ENCODE measurements at places on chromosomes 3 and 15.

DNA sequence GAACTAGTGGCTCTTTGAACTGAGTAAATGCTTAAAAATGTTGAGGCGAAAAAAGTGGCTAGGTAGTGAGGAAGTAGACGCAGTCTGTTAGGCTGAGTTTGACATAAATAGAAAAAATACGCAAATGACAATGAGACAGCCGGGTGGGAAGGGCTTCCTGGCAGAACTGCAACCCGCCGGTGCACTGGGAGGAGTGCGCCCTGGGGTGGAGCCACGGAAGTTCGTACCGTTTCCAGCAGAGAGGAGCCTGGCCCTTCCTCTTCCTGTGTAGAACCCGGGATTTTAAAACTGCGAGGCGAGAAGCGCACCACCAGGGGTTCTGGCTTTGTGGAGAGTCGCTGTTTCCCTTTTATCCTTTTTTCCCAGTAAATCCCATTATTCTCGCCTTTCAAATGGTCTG, 602.6 kb downstream of the PYDC2 start:
- DNase-seq: peak; percentile 1

DNA sequence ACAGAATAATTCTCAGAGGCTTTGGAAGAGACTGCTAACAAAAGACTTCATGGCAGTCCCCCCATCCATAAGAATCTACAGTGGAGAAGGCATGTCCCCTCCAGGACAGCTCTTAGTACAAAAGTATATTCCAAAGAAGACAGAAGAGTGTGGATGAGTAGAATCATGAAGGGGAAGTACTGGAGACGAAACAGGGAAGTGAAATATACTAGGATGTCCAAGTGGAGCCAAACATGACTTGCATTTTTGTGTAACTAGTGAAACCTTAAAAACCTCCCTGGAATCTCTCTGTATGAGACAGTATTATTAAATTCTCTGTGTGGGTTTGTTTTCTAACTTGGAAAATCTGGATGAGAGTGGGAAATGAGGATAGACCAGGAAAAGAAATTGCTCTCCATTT, 312.4 kb downstream of the RSL24D1 start:
- DNase-seq: no peak

GRCh38 chr3:62672270-62672987, 202.8 kb downstream of the CADPS start:
- DNase-seq: no peak

DNA sequence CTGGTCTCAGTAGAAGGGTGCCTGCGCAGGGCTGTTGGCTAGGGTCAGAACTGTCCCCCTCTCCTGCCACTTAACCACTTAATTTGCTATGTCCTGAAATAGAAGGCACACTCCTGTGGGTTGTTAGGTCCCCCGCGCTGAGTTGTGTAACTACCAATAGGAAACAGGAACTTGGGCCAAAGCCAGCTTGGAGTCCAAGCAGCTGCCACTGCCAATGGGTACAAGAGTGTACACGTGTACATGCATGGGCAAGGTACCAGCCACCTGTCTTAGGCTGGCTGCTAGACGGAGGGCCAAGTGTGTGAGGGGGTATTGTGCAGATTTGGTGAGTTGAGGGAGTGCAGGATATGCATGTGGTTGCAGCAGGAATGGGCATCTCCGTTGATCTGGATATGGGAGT, 29.7 kb upstream of the POLG start:
- DNase-seq: no peak

GRCh38 chr15:26868029-26868685, 1.3 kb downstream of the GABRA5 start:
- DNase-seq: no peak

GRCh38 chr3:49534581-49535441, 19.5 kb upstream of the BSN start:
- DNase-seq: no peak

- DNase-seq: no peak
These were observed 108.7 kb downstream of the RARB start for GRCh38 chr3:25536521-25537391.

DNA sequence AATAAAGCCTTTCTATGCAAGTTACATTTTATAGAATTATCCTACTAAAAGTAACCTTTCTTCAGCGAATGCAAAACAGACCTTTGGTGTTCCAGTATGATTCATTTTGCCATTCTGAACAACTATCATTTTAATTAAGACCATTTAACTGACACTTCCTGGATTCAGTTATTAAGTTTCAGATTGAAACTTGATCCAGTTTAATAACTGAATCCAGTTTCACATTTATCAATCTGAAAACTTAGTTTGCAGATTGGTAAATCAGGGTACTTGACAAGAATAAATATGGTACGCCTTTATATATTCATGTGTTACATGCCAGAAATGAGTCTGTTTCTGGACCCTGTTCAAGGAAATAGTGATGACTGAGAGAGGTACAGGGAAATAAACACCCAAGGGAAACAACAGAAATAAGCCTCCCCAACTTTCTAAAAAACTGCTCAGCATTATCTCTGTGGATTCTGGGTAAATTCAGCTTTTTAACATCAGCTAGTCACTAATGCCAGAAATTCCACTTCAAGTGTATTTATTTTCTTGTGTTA, 23.3 kb upstream of the NFKBIZ start:
- no peak for DNase-seq

DNA sequence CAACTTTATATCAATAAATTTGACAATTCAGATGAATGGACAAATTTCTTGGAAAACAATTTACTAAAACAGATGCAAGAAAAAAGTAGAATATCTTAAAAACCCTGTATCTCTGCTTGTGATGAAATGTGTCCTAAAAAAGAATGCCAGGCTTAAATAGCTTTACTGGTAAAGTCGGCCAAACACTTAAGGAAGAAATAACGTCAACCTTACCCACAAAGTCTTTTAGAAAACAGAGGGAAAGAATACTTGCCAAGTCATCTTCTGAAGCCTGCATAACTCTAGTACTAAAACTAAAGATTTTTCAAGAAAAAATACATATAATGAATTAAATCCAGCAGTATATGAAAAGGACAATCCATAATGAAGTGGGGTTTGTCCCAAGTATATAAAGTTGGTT, 111.1 kb downstream of the RASA2 start:
- no peak for DNase-seq

DNA sequence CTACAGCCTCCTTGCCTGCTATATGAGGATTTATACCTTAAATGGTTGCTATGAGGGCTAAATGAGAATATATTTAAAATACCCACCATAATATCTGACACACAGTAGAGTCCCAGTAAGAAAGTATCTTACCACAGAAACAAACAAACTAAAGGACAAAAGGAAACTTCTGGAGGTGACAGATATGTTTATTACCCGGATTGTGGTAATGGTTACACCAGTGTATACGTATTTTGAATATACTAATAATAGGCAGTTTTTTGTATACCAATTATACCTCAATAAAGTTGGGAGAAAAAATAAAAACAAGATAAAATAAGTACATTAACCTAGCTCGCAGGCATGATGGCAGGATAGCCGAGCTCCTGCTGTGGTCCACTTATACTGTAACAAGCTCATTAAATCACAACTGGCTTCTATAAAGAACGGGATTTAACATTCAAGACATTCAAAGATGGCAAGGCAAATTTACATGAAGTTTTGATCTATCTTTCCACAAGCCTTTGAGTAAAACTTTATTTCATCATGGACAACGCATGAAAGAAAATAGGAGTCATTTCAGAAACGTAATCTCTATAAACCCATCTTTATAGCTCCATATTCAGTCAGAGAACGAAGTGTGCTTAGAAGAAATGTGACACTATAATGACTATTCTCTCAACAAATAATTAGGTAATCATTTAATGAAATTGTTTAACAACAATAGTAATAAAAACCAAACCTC, 1.5 kb downstream of the RPN1 start:
- no peak for DNase-seq

GRCh38 chr3:37347941-37348340, 173.6 kb upstream of the LRRFIP2 start:
- no peak for DNase-seq

DNA sequence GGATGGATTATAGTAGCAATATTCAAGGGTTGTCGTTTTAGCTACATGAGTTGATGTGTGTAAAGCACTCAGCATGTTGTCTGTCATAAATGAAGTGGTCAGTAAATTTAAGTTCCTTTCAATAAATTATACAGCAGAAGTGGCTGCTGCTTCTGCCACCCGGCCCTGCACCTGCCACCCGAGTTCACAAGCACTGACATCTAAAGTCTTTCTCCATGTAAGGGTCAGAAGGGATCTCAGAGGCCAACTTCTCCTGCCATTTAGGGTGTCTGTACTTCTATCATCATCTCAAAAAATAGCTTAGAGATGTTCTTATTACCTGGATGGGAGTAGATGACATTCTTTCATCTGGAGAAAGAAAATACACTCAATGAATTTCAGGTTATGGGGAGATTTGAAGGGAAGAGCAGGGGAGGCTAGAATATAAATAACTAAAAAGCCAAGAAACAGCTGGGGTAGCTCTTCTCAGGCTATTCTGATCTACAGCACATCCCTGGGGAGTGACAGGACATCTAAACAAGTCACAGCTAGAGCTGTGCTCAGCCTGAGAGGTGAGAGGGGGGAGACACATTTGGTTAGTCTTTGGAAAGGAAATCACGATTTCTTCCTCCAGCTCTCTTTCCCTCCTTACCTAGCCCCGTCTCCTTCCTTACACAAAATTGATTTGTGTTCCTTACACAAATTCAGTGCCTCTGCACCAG, 8.0 kb downstream of the GCSAM start:
- DNase-seq: no peak

DNA sequence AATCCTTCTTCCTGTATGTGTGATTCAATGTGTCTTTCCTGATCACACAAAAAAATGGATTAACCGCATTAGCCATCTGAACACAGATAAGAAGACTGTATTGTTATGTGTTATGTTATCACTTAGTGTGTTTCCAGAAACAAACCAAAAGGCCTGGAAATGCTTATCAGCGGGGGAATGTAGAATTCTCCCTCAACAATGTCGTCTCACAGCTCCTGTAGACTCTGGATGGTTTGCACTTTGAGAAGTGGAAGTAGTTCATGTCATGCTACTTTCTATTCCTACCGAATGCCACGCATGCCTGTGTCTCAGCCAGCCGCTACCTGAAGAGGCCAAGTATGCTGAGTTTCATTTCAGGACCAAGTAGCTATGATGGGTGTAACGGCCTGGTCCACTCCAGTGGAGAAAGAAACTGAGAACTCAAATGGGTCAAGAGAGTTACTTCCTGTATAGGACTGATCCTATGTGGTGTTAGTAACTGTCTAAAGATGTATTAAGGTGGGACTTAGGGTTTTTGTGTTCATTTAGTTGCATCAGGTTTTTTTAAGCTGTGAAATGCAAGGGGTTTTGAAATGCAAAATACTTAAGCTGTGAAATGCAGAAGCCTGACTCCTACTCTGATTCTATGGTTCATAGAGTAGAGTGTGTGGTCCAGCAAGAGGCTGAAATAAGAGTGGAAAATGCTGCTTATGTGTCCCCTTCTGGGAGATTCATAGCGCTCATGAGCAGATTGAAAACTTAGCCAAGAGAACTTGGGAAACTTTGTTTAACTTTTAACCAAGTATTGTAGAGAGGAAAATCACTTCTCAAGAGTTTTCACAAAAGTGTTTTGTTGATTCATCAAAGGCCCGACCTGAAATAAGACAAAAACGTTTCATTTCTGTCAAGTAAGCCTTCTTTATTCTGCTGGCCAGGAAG, 118.5 kb upstream of the LMOD3 start:
- DNase-seq: no peak

- DNase-seq: peak; percentile 1
These were observed 213.2 kb upstream of the IL12A start for GRCh38 chr3:159775372-159775961.

DNA sequence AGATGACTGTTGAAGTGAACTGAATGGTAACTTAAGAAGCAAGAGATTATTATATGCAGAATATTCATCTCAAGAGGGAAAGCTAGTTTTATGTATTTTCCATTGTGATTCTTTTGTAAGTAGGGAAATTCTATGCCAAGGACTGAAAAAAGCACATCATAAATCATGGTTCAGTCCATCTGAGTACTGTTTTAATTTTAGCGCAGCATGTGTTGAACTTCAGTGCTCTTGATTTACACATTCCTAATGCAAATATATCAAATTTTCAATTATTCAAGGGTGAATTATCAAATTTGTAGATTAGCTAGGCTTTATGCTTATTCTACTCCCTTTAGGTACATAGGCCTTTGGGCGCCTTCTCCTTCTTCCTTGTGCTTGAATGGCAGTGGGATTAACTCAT, 50.3 kb upstream of the TCF12 start:
- no peak for DNase-seq

DNA sequence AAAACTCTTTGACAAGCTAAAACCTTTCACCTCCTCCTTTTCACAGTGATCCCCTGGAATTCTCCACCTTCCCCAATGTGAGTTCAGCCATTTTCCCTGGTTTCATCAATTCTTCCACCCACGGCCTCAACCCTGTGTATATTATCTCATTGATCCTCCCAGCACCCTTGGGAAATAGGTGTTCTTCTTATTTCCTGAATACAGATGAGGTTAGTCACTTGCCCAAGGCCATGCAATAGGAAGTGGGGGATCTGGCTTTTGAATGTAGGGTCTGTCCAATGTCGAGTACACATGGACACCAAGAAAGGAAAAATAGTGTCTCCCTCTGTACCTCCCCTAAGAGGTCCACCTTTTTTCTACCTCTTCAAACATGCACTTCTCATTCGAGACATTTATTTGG, 262.8 kb upstream of the ST8SIA2 start:
- DNase-seq: no peak

GRCh38 chr3:135860761-135861160, 104.8 kb upstream of the PPP2R3A start:
- no peak for DNase-seq

GRCh38 chr15:62552444-62552843, 387.4 kb upstream of the C2CD4B start:
- no peak for DNase-seq

GRCh38 chr15:79970624-79971434, at the start of gene BCL2A1:
BCL2A1 (minus strand) TSS chr15:79971196; CDS start chr15:79971119, 77 bp downstream.
- peak; percentile 9 for DNase-seq

- no peak for DNase-seq
These were observed 634.5 kb upstream of the TGFBR2 start for GRCh38 chr3:29971895-29972294.

DNA sequence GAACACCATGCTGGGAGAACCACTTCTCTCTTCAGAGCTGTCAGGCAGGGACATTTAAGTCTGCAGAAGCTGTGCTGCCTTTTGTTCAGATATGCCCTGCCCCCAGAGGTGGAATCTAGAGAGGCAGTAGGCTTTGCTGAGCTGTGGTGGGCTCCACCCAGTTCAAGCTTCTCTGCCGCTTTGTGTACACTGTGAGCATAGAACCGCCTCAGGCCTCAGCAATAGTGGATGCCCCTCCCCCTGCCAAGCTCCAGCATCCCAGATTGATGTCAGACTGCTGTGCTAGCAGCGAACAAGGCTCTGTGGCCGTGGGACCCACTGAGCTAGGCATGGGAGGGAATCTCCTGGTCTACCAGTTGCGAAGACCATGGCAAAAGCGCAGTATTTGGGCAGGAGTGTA, 121.6 kb downstream of the NFKBIZ start:
- DNase-seq: no peak

GRCh38 chr3:186178412-186178811, 69.5 kb upstream of the ETV5 start:
- no peak for DNase-seq
